Ovary (tissue), 10 donors: ENCODE measurements at places on chromosomes 12 and 14. TPM values are rescaled to one million over a fixed set of nuclear protein-coding genes. Genes with fewer than 3 reads are reported as not detected.

Gene BRMS1L
- 9.5 TPM for total RNA-seq

Gene KRT1
- total RNA-seq: not detected

Gene KLRC3
- total RNA-seq: 0.72 TPM

DNA sequence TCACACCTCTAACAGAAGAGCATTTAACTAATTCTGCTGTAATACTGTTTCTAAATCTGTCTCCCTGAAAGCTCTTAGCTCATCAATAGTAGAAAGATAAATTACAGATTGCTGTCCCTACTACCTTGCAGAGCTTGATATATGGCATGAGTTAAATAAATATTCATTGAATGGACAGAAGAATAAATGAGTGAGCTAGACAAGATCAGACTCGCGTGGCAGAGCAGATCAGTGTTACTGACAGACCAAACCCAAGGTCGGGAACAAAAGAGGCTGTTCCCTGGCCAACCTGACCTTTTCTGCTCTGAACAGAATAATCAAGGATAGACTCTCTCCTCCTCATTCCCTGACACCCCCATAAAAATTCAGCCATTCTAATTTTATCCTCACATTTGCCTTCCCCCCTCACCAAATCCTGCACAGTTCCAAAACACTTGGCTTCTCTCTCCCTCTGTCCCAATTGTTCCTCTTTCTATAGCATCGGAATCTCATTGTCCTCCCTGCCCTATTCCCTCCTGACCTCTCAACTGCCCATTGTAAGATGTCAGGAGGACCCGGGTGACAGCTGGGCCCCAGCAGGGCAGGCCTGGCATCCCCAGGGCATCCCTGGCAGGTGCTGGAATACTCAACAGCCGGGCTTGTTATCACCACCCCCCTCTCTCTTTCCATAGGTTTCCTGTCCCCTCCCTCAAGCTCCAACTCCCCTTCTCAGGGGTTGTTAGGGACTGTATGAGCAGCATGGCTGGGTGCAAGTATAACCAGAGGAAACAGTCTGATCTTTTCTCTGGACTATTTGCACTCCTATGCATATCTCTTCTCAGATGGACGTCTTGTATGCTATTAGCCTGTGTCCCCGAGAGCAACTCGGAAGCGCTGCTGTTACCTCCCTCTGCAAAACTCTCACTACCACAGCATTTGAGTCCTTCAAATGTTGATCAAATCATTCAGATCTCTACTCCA is 19.9 kb downstream of the NEUROD4 start:
- no peaks in the 10 kb centered on the region for H3K36me3 ChIP-seq
- H3K27me3 ChIP-seq: no peaks in the 10 kb centered on the region
- H3K27ac ChIP-seq: no peak overlapping the region
- H3K4me3 ChIP-seq: no peak overlapping the region

Gene SLC25A21
- total RNA-seq: 1.0 TPM

DNA sequence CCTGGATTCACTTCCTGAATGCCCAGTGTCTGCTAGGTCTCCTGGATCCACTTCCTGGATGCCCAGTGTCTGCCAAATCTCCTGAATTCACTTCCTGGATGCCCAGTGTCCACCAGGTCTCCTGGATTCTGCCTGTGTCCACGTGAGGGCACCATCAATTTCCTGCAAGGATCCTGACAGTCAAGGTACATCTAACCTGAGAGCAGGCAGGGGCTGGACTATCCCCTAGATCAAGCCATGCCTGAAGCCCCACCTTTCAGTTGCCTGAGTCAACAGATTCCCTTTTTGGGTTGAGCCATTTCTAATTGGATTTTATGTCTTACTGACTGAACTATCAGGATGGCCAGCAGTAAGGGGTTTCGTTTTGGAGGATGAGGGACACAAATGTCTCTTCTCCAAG is 49.5 kb downstream of the GALNT9 start:
- no peaks in the 10 kb centered on the region for H3K27me3 ChIP-seq
- H3K4me1 ChIP-seq: peaks cover 3% of the 10 kb centered on the region
- no peaks in the 10 kb centered on the region for H3K36me3 ChIP-seq
- H3K4me3 ChIP-seq: no peak overlapping the region
- H3K27ac ChIP-seq: no peak overlapping the region

GRCh38 chr12:93419388-93420034 is 22.2 kb downstream of the UBE2N start:
- no peaks in the 10 kb centered on the region for H3K36me3 ChIP-seq
- H3K4me1 ChIP-seq: peaks cover 10% of the 10 kb centered on the region
- no peak overlapping the region for H3K27ac ChIP-seq
- no peak overlapping the region for H3K4me3 ChIP-seq

DNA sequence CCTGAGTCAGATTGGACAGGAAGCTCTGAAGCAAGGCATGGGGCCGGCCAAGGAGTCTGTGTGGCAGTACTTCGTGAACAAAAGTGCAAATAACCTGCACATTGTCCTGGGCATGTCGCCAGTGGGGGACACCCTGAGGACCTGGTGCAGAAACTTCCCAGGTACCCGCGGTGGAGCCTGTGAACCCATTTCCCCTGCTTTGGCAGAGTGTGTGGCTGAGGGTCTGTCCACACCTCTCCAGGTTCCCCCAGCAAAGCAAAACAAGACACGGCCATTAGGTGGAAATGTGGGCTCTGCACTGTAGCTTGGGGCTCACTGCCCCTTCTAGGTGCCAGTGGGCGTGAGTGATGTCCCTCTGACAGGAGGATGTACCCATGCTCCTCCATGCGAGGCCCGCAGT is 79.4 kb downstream of the CCDC92 start:
- H3K4me3 ChIP-seq: no peak overlapping the region
- no peaks in the 10 kb centered on the region for H3K4me1 ChIP-seq
- H3K36me3 ChIP-seq: no peaks in the 10 kb centered on the region
- H3K27me3 ChIP-seq: no peaks in the 10 kb centered on the region

Gene IL26
- not detected for total RNA-seq

DNA sequence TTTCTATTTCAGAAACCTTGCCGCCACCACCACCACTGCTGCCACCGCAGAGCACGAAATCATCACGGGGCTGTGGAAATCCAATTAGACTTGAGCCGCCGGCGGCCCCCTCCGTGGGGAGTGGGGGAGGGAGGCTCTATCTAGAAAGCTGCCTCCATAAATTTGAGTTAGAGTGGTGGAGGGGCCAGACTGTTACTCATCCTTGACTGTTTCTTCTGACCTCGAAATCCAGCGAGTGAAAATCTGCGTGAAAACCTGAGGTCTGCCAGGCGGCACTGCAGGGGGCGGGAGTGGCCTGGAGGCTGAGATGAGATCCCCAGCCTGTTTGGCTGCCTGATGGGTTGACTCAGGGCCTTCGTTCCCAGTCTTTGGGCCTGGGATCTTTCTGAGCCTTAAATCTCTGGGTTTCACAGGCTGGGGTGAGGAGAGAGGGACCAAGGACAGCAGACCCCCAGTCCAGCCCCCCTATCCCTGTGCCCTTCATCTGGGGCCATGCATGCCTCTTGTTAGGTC is 29.9 kb downstream of the TSPAN9 start:
- DNase-seq: peak; percentile 66
- H3K4me1 ChIP-seq: peaks cover 19% of the 10 kb centered on the region
- peak overlapping the region; percentile 51 for H3K27ac ChIP-seq
- H3K27me3 ChIP-seq: no peaks in the 10 kb centered on the region

DNA sequence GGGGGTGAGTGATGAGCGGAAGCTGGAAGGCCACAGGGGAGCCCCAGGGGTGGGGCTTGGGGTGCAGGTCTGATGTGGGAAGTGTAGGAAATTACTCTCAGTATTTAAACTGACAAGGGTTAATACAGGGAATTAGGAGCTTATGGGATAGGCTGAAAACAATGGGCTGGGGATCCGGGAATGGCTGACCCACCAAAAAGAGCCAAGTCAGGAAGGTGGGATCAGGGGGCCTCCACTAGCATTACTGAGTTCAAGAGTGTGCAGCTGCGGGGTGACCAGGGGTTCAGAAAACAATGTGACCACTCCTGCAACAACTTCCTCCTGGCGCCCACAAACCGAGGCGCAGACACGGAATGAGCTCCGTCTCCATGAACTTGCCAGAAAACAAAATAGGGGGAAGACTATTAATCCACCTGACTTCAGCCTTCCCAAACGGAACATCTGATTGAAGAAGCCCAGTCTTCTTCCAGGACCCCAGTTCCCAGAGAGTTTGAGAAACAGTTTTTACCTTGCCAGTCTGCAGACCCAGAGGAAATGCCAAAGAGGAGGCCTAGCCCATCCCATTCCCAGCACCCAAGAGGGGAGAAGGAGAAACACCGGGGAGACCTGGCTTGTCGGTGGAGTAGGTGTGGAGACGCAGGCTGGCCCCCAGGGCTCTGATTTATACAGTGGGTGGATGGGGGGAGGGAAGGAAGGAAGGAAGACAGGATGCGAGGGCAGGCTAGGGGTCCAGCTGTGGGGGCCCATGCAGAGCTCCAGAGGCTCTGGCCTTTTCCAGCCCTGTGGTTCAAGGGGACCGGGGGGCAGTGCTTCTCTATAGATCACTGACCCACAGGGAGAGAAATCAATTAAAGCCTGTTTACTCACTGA is 16.5 kb upstream of the YY1 start:
- H3K27ac ChIP-seq: no peak overlapping the region
- peaks cover 5% of the 10 kb centered on the region for H3K4me1 ChIP-seq
- no peak for DNase-seq
- H3K4me3 ChIP-seq: no peak overlapping the region
- no peaks in the 10 kb centered on the region for H3K27me3 ChIP-seq

- no peak overlapping the region for H3K4me3 ChIP-seq
- H3K27ac ChIP-seq: no peak overlapping the region
- H3K36me3 ChIP-seq: no peaks in the 10 kb centered on the region
- H3K4me1 ChIP-seq: peaks cover 3% of the 10 kb centered on the region
- peak; percentile 71 for DNase-seq
Observed at GRCh38 chr12:1791104-1791841, 29.1 kb upstream of the LRTM2 start.

DNA sequence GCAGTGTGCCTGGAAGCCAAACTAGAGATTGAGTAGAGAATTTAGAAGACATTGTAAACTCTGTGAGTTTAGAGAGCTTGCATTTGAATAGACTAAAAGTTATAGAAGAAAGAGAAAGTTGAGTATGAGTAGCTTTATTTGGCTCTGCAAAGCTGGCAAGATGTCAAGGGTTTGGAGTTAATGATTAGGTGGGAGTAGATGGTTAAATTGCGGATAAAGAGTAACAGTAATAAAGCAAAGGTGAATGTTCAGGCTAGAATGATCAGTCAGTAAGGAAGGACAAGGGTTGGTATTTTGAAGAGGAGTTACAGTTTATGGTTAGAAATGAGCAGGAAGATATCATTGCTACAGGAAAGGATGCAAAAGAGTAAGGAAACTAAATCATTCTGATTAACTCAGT is 5.2 kb downstream of the PPM1A start:
- no peak overlapping the region for H3K27ac ChIP-seq
- no peaks in the 10 kb centered on the region for H3K36me3 ChIP-seq
- no peak for DNase-seq
- no peaks in the 10 kb centered on the region for H3K27me3 ChIP-seq

DNA sequence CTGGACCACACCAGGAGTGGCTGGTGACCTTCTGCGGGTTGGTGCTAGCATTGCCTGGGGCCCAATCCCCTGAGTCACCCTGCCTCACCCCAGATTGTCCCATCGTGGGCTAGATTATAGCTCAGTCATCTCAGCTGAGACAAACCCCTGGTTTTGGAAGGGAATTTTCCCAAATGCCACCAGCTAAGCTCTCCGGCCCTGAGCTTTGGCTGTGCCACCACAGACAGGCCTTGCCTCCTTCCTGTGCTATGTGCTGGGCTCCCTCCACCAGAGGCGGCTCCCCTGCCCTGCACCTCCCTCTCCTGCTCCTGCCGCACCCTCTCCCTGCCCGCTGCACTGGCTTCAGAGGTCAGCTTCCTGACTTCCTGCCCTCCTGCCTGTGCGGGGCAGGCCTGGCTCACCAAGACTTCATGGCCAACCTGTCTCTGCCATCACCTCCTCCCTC is 196.3 kb downstream of the TSPAN9 start:
- no peak overlapping the region for H3K27ac ChIP-seq
- no peaks in the 10 kb centered on the region for H3K27me3 ChIP-seq
- no peak overlapping the region for H3K4me3 ChIP-seq
- no peaks in the 10 kb centered on the region for H3K4me1 ChIP-seq
- H3K36me3 ChIP-seq: no peaks in the 10 kb centered on the region

GRCh38 chr12:95874452-95874851 is 15.7 kb downstream of the SNRPF start:
- no peaks in the 10 kb centered on the region for H3K36me3 ChIP-seq
- no peak overlapping the region for H3K4me3 ChIP-seq
- no peaks in the 10 kb centered on the region for H3K27me3 ChIP-seq
- H3K27ac ChIP-seq: no peak overlapping the region
- DNase-seq: no peak
- H3K4me1 ChIP-seq: no peaks in the 10 kb centered on the region

- H3K4me1 ChIP-seq: no peaks in the 10 kb centered on the region
- H3K4me3 ChIP-seq: no peak overlapping the region
- no peaks in the 10 kb centered on the region for H3K36me3 ChIP-seq
- no peak for DNase-seq
- H3K27me3 ChIP-seq: no peaks in the 10 kb centered on the region
- H3K27ac ChIP-seq: no peak overlapping the region
Observed at GRCh38 chr12:78145398-78145797, 314.7 kb downstream of the NAV3 start.

GRCh38 chr12:56159482-56160192 is 1.5 kb downstream of the MYL6 start:
- peaks cover 1% of the 10 kb centered on the region for H3K4me1 ChIP-seq
- no peaks in the 10 kb centered on the region for H3K36me3 ChIP-seq
- peak; percentile 33 for DNase-seq

DNA sequence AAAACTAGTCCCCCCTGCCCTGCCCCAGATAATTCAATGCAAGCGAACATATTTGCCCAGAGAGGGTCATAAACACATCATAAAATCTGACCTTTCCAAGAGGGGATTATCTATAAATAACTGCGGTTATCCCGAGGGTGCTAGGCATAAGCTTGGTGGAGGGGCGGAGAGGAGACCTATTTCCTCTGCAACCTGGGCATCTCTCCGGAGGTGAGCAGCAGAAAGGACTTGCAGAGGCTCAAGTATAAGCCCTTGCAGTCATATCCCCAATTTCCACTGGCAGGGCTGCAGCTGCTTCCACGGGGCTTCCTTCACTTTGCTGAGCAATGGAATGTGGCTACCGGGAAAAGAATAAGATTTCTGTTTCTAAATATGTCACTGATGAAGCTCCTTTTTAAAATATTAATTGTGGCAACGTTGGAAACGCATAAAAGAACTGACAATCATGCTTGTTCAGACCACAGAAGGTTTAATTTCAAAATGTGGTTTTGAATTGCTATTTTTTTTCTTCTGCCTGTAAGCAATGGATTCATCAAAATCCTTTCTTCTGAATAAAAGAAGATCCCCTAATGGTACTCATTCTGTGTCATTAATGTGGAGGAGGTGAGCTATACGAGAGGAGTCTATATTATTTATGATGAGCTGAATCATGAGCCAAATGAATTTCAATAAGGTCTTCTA is 268.9 kb upstream of the ATP2B1 start:
- no peaks in the 10 kb centered on the region for H3K4me1 ChIP-seq
- no peak overlapping the region for H3K4me3 ChIP-seq
- no peaks in the 10 kb centered on the region for H3K36me3 ChIP-seq
- no peak overlapping the region for H3K27ac ChIP-seq
- no peaks in the 10 kb centered on the region for H3K27me3 ChIP-seq

Gene SRRM4
- total RNA-seq: not detected

Gene BATF
- 0.45 TPM for total RNA-seq

Gene HNRNPA1
- 586 TPM for total RNA-seq

Gene KLHL33
- 0.46 TPM for total RNA-seq
